ENCODE measurements at places on chromosomes 12 and 14.

DNA sequence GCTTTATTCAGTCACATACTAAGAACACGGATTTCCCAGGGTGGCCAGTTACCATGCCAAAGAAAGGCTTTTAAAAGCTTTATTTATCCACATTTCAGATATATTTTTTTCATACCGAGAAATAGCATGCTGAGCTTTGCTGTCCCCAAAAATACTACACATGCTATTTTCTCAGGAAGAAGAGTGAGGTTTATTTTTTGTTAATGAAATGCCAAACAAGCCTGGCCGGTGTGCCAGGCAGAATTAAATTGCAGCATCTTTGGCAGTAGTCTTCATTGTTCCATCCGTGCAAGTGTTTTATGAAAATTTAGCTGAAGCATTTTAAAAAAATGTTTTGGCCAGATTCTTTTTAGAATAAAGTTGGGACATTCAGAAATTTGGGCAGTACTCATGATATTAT lies 18.8 kb downstream of the RMST start:
- DNase-seq, result no peak

DNA sequence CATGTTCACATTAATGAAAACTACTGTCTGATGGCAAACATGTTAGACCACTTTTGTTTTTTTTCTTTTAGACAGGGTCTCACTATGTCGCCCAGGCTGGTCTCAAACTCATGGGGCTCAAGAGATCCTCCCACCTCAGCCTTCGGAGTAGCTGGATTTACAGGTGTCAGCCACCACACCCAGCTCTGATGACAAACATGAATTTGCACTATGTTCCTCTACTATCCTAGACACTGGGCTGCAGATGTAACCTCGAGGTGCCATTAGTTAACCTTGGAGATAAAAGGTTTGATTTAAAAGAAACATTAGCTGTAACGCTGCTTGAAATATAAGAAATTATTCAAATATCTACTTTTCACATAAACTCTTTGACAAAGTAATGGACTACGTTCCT lies 8.1 kb downstream of the VPS37B start:
- no peak for DNase-seq

GRCh38 chr14:57189070-57189469 lies 79.6 kb downstream of the EXOC5 start:
- DNase-seq, result no peak

DNA sequence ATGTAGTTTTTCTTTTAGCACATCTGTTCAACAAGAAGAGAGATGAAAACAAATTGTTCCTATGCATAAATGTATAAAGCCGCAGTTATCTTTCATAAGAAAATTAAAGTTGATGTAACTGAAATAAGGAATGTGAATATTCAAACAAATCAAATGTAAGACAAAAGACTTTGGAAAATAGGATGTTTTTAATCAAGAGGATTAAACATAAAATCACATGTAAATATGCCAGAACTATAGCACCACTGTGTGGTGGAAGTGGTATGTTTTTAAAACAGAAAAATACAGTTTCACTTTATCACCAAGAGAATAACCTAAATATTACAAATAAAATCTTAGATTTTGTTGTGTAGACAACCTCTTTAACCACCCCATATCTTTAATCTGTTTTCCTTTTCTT lies 40.4 kb downstream of the CAPS2 start:
- no peak for DNase-seq

DNA sequence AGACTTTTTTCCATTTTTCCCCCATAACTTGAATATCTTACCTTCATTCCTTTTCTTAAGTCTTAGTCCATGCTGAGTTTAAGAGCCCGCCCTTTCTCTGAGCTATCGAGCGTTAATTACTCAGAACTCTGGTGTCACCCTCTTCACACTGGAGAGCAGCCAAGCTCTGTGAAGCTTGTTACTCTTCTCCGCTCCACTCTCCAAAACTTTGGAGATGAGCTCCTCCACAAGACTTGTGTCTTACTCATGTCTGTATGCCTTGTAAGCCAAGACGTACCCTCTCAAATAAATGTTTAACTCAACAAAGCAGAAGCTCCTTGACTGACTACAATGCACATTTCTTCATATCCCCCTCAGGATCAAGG lies 54.7 kb downstream of the DICER1 start:
- no peak for DNase-seq

DNA sequence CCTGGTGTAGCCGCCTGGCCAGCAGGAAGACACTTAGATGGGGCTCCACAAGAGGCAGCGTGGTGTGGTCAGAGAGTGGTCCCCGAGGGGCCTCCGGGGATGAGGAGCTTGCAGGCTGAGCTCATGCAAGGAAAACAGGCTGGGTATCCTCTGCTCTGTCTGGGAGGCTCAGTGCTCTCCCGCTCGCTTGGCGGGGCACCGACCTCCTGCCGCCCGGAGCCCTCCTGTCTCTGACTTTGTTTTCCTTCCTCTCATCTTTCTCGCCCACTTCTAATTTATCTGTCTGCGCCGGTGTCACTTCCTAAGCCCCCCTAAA lies 31.3 kb upstream of the DLK1 start:
- DNase-seq, result no peak

DNA sequence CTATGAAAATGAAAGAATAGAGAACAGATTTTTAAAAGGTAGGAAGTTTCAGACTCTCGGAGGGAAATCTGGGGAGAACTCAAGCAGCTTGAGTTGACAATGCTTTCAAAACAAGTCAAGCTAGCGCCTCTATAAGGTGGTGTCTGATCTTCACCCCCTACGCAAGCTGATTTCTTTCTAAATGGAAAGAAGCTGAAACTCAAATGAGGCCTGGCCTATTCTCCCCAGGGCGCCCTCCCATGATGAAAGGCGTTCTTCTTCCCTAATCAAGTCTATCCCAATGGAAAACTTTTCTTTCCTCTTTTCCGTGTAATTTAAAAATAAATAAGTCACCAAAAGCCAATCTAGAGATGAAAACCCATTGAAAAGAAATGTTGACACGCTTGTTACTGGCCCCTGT lies 20.6 kb downstream of the PTHLH start:
- no peak for DNase-seq

DNA sequence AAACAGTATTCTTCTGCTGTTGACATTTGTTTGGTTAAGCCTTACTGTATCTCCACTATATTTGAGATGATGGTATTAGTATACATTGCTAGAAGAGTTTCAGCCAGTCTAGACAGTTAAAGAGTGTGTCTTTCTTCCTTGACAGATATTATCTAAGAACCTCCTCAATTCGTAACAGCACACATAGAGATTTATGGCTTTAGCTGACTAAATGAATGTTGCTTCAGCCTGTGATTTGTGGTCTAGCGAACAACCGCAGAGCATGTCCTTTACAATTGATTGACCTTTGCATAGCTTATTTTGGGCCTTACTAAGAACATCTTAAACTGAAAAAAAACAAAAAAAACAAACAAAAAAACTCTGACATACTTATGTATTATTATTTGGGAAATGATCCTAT lies 122.2 kb downstream of the DAAM1 start:
- DNase-seq, result no peak

DNA sequence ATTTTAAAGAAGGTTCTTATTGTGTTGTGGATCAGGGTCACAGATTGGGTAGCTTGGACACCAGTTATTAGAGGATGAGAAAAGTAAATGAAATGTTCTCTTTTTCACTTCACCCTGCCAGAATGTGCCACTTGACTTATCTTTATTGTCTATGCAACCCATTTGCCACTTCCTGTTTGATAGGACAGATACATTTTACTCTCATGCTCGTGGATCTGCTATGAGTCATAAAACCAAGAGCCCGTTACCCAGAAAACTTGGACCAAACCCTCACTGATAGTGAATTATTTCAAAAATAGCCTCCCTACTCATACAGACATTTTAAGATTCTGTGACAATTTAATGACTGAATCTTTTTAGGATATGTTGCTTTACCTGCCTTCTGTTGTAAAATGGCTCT lies 1.8 kb downstream of the ISCA2 start:
- no peak for DNase-seq

DNA sequence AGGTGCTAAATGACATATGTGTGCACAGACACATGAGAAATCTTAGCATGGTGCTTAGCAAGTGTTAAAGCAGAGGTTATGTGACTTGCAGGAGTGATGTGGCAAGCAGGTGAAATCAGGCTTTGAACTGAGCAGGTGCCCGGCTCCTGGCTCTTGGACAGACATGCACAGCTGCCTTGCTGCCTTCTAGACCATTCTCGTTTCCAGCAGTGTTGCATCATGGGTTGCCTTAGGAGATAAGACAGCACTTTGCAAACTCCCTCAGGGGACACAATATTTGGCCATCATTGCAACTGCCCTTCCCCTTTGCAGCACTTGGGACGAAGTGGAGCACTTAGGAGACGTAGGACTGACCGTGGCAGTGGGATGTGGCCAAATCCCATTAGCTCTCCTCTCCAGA lies 17.2 kb upstream of the GSC start:
- DNase-seq, result no peak

DNA sequence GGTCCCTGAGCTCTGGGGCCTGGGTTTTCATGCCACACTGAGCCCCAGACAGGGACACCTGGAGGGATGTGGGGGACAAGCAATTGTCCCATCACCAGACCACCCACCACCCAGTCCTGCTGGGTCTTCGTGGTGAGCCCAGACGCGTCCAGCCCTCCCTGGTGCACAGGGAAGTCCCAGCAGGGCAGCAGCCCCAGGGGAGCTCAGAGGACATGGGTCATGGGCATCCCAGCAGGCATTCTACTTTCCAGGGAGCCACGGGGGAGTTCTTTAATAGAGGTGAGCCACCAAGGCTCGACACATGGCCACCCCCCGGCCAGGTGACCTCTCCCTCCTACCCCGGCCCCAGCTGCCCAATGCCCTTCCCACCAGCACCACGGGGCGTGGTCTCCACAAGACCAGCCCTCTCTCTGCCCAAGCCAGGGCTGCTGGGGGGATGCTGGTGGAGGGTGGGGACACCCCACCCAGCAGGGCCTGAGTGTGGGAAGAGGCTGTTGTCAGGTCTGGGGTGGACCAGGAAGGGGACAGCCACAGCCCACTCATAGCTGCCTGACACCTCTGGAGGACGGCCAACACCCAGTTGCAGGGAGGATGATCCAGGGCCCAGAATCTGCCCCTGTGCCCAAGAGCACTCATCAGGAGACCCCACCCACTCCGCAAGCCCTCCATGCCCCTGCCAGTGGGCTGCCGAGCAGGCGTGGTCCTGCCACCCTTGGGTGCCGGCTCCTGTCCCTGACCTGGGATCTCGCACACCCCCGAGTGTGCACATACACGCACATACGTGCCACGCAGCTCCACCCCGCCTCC lies 14.1 kb downstream of the AKT1 start:
- no peak for DNase-seq

- no peak for DNase-seq
These were observed 16.4 kb upstream of the PITPNM2 start for GRCh38 chr12:123167329-123167728.

- no peak for DNase-seq
These were observed 295.2 kb upstream of the SRRM4 start for GRCh38 chr12:118685983-118686607.

DNA sequence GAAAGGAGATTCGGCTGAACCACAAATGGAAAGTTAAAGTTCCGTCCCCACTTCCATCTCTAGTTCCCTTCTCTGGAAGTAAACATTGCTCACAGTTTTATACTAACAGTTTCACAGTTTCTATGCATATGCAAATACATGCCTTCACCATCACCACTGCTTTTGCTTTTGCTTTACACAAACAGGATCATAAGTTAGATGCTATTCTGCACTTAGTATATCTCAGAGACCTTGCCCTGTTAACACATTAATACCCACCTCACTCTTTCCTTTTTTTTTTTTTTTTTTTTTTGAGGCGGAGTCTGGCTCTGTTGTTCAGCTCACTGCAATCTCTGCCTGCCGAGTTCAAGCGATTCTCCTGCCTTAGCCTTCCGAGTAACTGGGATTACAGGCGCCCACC lies 890 bp downstream of the TEP1 start:
- DNase-seq, result no peak

- DNase-seq, result no peak
These were observed 33.0 kb downstream of the BEGAIN start for GRCh38 chr14:100554082-100554677.

DNA sequence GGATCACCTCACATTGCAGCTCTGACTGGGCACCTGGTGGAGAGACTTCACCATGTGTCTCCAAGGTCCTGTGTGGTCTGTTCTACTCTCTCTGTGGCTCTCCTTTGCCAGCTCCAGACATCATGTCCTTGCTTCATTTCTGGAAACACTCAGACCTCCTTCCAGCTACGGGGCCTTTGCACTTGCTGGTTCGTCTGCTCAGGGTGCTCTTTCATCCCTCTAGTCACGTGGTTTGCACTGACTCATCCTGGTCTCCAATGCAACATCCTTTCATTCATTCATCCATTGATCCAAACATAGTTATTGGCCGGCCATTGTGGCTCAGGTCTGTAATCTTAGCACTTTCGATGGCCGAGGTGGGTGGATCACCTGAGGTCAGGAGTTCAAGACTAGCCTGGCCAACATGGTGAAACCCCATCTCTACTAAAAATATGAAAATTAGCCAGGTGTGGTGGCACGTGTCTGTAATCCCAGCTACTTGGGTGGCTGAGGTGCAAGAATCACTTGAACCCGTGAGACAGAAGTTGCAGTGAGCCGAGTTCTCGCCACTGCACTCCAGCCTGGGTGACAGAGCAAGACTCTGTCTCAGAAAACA lies 23.9 kb upstream of the CCDC63 start:
- no peak for DNase-seq

All from glomerular endothelial cell (primary cell).